ENCODE measurements at places on chromosomes 3 and 15. TPM values are rescaled to one million over a fixed set of nuclear protein-coding genes. Genes with fewer than 3 reads are reported as not detected.

DNA sequence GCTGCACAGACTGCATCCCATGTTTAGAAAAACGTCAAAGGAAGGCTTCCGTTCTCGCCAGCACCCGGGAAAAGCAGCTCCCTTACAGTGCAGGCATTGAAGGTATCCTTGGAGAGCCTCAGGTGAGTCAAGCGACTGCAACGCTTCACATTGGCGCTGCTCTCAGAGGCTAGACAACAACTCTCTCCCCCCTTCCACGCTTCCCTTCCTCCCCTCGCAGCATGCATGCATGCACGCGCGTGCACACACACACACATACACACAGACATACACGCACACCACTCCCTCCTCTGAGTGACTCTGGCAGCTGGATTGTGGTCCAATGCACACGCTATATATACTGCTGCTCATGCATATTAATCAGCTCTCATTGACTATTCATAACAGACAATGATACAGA is 191.1 kb downstream of the PDZRN3 start:
- no peak for DNase-seq

- DNase-seq: no peak
These were observed 34.8 kb downstream of the EMC4 start for GRCh38 chr15:34259566-34259965.

DNA sequence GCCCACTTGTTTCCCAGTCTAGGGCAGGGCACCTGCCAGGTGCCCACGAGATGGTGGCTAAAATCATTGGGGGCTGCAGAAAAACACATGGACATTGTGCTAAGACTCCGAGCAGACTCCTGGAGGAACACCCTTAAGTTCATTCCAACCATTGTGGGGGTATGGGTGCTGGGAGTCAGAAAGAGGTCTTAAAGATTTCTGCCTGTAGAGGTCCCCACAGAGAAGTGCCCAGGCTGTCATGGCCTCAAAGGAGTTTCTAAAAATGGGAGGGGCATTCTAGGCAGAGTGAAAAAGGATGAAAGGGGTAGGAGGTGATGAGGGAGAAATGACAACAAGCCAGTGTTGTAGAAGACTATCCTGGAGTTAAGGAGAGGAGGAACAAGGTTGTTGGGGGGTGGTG is 17.1 kb downstream of the RBP1 start:
- DNase-seq: no peak

DNA sequence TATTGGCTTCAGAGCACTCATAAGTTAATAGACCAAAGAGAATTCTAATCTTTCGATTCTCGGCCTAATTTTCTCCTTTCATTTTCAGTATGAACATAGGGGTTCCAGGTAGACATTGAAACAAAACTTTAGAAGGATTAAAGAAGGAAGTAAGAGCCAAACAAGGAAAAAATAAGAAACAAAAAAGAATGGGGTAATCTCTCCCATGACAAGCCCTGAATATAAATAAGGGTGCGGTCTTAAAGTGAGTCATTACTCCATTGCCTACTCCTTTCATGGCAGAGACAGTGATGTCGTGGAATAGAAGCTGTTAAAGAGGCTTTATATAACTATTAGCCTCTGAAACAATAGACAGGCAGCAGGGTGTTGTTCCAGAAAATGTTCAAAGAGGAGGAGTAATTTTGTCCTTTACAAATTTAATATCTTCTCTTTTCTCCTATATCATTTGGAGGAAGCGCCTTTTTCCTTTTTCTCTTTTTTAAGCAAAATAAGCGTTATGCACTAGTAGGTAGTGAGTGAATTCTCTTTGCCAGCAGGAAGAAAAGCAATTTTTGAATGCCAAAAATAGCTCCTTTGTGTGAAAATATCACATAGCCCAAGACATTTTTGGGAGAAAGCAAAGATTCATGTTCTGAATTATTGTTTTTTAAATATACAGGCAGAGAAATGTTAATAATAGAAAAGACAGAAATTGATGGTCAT is 607.9 kb upstream of the KCNMB2 start:
- DNase-seq: no peak

- peak; percentile 72 for DNase-seq
These were observed 43.7 kb downstream of the RGMA start for GRCh38 chr15:93045191-93045785.

- DNase-seq: no peak
These were observed 310.7 kb downstream of the ARPP21 start for GRCh38 chr3:35950021-35950420.

DNA sequence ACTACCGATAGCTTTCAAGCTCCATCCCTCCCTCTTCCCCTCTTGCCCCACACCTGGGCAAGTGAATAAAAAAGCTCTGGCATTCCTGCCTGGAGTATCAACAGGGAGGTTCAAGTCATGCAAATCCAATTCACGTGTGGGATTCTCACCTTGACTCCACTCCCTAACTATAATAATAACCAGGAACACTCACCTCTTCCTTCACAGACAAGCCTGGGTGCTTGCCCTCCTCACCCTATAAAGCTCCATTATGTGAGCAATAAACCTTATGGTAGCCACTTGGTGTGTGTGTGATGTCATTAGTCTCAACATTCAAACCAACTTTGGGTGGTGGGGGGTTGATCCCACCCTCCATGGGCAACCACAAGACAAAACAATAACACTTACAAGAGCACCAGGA is 16.6 kb downstream of the CHDH start:
- DNase-seq: no peak

GRCh38 chr3:63876260-63876659 is 12.6 kb downstream of the ATXN7 start:
- DNase-seq: no peak

- no peak for DNase-seq
These were observed 17.2 kb downstream of the QRICH1 start for GRCh38 chr3:49076646-49077045.

DNA sequence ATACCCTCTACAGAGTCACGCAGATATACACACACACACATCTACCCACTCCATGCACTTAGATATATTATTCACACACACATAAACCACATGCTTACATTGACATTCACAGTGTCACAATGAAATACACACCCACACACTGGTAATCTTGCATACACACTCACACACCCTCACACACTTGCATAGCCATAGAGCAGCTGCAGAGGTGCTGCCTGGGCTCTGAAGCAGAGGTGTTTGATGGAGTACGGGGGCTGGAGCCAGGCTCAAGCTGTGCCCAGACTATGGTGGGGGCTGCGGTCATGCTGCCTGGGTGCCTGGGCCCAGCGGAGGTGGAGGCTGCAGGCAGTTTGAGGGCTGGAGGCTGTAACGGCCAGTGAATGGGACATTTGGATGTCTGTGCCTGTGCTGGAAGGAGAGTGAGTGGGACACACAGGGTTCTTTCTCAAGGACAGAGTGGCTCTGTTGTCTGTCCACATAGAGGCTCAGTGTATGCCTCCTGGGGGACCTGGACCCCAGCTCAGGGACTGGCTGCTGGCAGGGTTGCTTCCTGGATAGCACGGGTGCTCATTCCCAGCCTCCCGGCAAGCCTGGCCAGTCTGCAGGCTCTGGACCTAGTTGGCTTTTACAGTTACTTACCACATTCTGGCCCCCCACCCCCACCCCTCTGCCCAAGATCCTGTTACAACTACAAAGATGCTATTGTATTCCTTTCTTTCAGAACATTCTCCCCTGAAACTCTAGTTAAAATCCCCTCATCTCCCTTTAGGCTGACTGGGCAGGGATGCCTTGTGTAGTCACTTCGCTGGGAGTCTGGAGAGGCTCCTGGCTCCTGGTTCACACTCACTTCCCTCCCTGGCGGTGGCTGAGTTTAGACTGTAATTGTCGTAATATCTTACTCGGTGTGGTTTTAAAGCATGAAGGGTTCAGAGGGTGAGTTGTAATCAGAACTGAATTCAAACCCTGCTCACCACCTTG is 12.5 kb downstream of the GASK1A start:
- no peak for DNase-seq

The CLDN1 gene
- total RNA-seq: 2.7 TPM

The PLA2G4D gene
- total RNA-seq: not detected

The RBMS3 gene
- total RNA-seq: 54.1 TPM
